ENCODE measurements at places on chromosomes 11 and 22.

- DNase-seq, result no peak
These were observed 3.4 kb upstream of the PIM3 start for GRCh38 chr22:49956914-49957825.

GRCh38 chr22:47739291-47740015, 977.0 kb downstream of the TBC1D22A start:
- DNase-seq, result no peak

DNA sequence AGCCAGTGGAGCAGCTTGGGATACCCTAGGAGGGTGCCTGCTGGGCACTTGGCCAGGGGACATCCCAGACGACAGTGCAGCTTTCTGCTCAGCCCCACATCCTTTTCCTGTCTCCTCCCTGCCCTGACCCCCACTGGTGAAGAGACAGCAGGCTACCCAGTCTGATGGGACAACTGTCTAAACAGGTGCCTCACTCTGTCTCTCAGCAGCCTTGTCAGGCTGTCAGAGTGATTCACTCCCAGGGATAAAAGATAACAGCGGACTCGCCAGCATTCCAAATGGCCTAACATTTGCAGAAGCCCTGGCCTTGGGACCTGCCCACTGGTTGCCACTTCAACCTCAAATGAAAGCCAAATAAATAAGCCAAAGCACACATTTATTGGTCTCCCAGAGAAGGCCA, 318.6 kb upstream of the PLET1 start:
- DNase-seq, result no peak

DNA sequence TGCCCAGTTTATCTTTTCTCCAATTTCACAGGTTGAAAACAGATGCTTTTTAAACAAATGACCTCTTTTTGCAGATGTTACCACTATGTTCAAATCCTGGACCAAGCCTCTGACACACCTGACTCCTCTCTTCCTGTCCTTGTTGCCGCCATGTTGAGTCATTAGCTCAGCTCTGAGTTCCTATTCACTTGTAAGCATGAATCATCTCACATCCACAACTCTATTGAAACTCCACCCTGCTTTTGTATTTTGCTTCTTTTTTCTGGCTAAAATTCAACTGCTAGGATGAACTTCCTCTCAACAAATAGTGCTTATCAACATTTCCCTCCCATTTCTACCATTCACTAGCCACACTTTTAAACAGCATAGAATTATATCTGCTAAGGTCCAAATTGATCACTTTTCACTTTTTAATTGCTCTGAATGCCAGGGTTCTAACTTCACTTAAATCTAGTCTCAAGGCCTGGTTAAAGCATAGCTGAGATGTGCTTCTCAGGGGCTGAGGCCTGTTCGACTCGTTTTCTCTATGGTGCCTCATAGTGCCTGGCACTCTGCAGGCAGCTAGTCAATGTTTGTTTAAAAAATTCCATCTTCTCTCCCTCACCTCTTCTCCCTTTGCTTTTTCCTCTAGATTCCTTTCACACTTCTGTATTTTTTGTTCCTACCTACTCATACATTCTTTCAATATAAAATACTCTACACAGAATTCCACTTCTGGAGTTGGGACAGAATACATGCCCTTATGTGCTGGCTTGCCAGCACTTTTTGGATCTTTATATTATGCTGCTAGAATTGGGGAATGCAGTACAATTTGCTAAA, 3.9 kb downstream of the JOSD1 start:
- DNase-seq, result peak; percentile 15

DNA sequence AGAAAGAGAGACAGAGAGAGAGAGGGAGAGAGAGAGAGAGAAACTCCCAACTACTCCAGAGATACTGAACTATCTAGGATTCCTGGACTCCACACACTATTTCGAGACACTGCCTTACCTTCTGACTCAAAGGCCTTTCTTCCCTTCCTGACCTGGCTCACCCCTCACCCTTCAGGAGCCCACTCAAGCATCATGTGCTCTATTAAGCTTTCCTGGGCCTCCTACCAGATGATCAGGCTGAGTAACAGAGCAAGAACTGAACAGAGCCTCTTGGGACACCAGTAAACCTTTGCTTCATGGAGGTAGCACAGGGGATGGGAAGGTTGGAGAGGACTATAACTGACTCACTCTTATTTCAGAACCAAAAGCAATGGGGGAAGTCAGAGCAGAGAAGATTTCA, 31.4 kb downstream of the PLEKHA7 start:
- DNase-seq, result no peak

DNA sequence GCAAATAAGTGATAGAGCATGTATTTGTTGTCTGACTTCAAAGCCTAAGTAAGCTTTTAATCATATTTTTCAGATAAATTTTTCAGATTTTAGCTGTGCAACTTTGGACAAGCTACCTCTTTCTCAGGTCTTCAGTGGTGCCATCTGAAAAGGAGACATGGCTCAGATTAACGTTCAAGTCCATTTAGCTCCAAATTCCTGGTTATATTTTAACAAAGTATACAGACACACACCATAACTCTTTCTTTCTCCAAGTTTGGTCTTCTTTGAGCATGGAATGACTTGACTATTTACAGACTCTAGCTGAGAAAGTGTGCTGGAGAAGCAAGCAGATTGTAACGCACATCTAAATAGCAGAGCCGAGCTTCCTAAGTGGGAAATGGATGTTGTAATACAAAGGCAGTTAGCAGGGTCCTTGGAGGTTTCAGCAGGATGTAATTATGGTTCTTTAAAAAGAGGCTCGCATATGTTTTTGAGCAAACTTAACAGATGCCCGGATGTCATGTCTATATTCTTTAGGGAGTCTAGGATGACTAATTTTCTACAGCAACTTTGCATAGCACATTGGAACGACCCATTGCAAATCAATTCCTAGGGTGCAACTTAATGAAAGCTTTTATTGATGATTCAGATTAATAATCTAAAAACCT, 128.1 kb upstream of the E2F8 start:
- no peak for DNase-seq

DNA sequence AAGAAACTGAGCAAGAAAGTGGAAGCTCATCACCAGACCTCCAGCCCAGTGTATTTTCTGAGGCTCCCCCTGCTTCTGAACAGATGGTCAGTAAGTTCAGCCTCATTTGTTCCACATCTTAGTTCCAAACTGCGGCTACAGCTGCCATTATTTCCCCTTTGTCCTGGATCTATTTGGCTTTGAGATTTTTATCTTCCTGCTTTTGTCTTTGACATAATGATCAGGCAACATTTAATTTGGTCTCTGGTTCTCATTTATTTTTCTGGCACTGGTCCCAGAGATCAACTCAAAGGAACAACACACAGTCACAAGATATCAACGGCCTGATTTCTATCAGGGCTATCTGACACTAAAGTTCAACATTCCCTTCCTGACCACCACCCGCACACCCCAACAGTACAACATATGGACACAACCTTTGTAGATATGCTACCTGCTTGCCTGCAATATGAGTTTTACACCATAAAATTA, 137.5 kb downstream of the FAM76B start:
- DNase-seq, result no peak

GRCh38 chr11:111452146-111452545, 60.0 kb downstream of the BTG4 start:
- DNase-seq, result no peak

DNA sequence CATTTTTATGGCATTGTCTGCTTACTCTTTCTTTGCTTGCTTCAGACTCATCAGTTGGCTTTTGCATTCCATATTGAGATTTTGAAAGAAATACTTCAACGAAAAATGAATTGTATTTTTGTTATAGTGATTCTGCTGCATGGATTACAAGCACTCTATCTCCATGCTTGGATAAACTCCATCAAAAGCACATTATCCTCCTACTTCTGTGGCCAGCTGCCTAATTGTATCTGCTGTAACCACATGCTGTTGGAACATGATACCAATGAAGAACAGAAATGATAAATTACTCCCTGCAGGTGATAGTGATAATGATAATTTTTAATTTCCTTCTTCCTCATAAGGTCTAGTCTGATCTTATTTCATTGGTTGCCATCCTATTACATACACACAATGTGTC, 100.8 kb downstream of the PRMT3 start:
- DNase-seq, result no peak

DNA sequence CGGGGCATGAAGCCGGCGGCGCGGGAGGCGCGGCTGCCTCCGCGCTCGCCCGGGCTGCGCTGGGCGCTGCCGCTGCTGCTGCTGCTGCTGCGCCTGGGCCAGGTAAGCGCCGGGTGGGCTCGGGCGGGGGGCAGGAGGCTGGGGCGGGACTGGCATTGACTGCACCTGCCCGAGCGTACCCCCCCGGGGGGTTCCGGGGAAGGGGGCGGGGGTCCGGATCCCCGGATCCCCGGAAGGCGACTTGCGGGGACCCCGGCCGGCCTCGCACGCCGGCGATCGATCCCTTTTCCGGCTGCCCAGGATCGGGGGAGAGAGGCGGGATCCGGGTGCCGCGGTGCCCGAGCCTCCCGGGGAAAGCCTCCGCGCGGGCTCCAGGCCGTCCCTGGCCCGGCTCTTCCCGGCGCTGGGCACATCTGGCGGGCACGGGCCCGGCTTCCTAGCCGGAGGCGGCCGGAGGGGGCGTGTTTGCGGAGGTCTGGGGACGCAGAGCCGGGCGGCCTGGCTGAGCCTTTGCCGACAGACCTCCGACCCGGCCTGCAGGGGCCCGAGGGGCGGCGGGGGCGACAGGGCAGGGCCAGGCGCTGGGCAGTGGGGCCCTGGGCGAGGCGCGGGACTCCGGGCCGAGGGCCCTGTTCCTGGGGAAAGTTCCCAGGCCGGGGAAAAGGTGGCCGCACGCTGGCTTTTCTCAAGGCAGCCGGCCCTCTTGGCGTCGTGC, 705 bp downstream of the PTPRJ start:
- peak; percentile 13 for DNase-seq

DNA sequence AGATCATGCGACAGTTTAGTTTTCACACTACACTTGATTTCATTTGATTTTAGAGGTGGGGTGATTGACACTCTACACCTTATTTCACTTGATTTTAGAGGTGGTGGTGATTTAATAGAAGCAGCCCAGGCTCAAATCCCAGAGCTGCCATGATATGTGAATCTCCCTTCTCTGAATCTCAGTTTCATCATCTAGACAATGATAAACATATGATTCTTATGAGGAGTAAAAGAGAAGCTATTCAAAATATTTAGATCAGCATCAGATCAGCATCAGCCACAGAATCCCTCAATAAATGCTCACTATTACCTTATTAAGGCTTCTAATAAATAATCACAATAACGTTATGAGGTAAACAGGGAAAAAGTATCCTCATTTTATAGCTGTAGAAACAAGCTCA, 98.8 kb downstream of the MSANTD4 start:
- DNase-seq, result no peak

GRCh38 chr22:36726007-36726380, 22.4 kb upstream of the CACNG2 start:
- no peak for DNase-seq

GRCh38 chr11:119512369-119512768, 89.4 kb upstream of the THY1 start:
- DNase-seq, result no peak

DNA sequence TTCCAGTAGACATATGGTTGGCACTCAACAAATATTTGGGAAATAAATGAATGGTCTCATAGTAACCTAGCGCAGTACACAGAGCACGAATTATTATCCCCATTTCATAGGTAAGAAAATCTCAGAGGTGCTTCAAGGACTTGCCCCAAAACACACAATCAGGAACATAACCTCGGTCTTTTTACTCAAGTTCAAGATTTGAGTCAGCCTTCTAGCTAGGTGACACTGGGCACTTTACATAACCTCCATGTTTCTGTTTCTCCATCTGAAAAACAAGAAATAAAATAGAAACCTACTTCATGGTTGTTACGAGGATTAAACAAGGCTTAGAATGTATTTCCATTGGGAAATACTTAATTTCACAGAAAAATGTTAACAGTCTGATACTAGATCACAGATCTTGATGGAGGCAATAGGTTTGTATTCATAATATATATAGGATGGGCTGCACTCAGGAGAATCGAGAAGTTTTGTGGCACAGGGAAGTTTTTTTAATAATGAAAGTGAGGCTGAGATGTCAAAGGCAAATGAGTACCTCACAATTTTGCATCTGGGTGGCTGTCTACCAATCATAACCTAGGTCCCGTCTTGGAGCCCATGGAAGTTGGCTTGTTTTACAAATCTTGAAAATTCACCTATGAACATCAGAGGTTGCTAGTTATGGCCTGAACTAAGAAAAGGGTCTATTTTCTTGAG, 147.4 kb upstream of the ZC3H12C start:
- no peak for DNase-seq

DNA sequence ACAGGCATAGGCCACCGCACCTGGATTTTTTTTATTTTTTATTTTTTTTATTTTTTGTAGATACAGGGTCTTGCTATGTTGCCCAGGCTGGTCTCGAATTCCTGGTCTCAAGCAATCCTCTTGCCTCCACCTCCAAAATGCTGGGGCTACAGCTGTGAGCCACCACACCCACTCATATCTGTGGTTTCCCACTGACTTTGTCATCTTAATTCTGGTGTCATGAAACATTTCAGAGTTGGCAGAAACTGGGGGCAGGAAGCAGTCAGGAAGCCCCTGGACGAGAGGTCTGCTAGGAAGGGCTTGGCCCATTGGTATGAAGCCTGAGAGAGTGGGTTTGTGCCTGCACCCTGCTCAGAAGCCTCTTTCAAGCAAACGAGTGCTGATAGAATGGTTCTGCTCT, 49.1 kb downstream of the COMMD9 start:
- no peak for DNase-seq

GRCh38 chr11:83115551-83115950, 41.4 kb upstream of the PCF11 start:
- no peak for DNase-seq

GRCh38 chr11:122168218-122168617, 52.2 kb upstream of the BLID start:
- DNase-seq, result no peak

DNA sequence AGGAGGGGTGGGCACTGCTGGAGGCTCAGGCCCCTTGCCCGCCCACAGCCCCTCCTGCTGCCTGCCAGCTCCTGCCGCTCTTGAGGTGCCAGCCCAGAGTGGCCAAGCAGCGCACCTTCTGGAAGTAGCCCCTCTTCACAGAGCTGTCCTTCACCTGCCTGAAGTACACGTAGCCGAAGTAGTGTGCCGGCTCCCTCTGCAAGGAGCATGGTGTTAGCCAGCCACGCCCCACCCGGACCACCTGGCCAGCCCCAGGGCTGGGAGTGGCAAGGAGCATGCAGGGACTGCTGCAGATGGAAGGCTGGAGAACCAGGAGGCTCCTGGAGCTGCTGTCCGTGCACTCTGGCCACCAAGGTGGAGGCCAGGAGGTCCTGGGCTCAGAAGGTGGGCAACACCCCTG, 9.6 kb downstream of the DENND6B start:
- no peak for DNase-seq

Measured in central memory CD4-positive, alpha-beta T cell (primary cell).